ENCODE measurements at places on chromosomes 5 and 9.

DNA sequence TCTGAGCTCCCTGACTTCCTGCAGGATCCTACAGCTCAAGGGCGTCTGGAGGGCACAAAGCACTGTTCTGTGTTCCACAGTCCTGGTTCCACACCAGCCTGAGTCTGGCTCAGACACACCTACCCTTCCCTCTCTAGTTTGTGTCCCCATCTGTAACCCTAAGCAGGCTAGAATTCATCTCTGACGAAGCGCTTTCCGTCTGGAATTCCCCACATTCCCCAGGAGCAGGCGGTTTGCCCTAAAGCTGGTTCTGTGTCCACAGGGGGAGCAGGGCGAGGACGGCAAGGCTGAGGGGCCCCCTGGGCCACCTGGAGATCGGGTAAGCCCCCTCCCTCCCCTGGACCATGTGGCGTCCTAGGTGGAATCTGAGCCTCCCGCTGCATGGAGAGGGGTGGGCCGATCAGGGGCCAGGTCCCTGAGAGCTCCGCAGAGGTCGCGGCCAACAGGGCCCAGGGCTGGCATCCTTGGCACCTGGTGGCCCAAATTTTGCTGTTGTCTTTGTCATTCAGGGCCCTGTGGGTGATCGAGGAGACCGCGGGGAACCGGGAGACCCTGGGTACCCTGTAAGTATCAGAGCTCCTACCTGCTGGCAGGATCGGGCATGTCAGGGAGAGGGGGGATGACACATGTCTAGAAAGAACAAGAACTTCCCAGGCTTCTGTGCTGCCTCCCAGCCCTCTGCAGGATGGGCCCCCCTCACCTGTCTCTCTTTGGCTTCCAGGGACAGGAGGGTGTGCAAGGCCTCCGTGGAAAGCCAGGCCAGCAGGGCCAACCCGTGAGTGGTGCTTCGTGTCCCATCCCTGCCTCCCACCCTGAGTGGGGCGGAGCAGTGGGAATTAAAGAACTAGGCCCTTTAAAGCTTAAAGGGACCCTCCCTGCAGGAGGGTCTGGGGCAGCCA lies 34.5 kb upstream of the ORM1 start:
- peak; percentile 21 for DNase-seq

DNA sequence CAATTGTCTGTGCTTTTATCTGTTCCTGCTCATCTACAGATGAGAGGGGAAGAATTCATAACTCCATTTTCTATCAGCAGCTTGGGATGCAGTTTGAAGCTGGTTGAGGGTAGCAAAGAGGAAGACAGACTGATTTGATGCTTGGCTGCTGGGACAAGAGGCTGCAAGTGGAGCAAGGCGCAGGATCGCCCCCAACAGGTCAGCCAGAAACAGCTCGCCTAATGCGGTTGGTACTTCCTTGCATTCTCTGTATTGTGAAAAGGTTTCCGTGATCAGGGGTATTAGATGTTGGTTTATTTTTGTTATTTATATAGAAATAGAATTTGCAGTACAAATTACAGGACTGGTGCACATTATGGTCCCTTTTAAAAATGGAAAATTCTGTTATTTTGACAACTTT lies 40.6 kb downstream of the ZNF883 start:
- DNase-seq = no peak

GRCh38 chr9:99144966-99145365 lies 40.1 kb downstream of the TGFBR1 start:
- no peak for DNase-seq

DNA sequence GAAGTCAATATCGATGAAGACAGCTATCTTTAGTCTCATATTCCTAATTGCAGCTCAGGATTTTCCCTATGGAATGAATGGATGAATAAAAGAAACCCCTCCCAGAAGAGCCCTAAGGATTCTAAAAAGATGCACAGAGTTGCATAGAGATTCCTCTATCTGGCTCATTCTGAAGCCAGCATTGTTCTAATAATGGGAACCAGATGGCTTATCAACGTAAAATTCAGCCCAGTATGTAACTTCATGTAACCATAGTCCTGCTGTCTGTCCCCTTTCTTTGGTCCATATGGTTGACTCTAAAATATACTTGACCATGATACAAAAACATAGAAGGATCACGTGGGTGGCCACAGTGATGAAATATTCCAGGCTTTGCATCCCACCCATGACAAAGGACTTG lies 508.6 kb downstream of the RASEF start:
- DNase-seq = no peak

GRCh38 chr5:91632871-91633270 lies 249.8 kb upstream of the ARRDC3 start:
- no peak for DNase-seq

DNA sequence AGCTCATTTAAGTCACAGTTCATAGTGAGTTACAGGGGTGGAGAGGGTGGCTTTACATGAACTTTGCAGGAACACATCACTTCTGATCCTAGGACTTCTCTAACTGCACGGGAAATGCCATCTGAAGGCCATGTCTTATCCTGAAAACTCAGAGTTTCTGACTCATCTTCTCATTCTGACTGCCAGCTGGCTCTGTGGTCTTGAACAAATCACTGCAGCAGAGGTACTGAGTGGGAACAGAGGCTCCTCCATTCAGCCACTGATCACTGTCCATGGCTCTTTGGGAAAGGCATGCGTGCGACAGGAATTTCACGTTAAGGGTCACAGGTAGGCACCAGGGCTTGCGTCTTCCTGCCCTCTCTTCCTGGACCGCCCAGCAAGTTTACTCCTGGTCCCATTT lies 114.6 kb upstream of the LRRTM2 start:
- no peak for DNase-seq
